ENCODE measurements at places on chromosomes 13 and 19.

DNA sequence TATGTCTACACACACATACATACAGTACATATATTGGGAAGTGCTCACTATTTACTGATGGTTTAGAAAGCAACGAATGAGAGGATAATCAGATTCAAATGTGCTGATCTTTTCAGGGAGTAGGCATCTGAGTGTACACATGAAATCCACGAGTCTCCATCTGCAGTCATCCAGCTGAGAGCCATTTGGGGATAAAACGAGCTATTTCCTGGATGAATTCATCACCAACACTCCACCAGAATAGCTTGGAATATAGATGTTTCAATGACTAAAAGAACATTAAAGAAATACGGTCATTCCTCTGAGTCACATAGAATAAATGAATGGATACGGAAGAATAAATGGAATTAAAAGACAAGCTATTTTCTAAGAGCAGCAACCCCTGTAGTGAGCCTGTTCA, 721.6 kb upstream of the ARGLU1 start:
- DNase-seq = no peak

DNA sequence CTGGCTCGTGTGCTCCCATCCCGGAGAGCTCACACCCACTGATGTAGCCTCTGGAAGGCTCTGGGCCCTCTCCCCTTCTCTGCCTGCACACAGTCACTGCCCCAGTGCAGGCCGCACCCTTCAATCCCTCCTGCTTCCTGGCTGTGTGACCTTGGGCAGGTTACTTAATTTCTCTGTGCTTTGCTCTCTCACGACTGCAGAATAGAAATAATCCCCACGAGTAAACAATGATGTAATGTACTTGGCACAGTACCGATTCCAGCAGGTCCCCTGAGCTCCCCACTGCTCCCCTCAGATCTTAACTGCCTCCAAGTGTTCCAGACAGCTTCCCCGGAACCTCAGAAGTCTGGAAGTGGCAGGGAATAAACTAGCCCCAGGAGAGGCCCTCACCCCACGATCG, 16.1 kb downstream of the LIG1 start:
- no peak for DNase-seq

DNA sequence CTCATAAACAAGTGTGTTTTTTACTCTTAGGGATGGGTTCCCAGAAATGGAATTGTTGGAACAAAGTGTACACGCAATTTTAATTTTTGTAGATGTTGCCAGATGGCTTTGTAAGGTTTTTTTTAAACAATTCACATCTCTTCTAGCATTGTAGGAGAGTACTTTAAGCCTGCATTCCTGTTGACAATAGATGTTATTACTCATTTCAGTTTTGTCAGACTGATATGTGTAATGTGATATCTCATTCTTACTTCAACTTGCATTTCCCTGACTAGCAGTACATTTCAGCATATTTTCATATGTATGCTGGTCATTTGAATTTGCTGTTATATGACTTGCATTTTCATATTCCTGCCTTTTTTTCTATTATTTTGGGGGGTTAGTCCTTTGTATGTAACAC, 186.6 kb upstream of the SLITRK6 start:
- DNase-seq = no peak

DNA sequence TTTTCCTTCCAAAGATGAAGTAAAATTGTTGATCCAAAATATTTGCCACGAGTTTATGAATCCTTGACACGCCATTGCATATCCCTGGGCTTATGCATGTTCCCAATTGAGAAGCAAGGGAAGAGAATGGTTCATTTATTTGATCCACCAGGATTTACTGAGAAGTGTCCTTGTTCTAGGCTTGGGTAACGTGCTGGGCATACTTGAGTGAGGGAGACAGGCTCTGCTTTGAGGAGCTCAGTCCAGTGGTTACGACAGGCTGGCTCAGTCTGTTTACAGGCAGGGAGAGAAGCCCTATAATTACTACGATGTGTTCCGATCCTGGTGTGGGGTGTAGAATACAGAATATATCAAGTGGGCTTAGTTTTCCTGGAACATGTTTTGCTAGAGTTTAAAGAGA, 6.3 kb upstream of the PNMA8C start:
- no peak for DNase-seq
